ENCODE measurements at places on chromosomes 6 and 20.

- DNase-seq: no peak
Measured at GRCh38 chr6:98769546-98769945, 64.8 kb upstream of the POU3F2 start.

- no peak for DNase-seq
Measured at GRCh38 chr6:153392156-153392555, 261.1 kb upstream of the RGS17 start.

DNA sequence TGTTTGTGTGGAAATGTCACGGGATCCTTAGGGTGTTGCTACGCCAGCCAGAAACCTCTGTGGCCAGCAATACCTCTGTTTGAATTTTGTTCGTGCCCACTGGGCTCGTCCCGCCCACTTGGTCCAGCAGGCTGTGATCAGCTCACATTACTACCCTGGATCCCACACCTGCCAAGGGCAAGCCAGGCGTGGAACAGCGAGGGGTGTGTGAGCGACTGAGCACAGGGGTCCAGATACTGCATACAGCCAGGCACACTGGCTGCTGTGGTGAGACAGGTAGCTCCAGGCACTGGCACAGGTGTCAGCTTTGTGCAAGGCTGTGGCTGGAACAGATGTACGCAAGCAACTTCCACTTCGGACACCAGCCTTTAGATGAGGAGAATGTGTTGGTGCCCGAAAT, 718.9 kb downstream of the EPHA7 start:
- no peak for DNase-seq

GRCh38 chr6:10873374-10873773, 8.5 kb downstream of the GCM2 start:
- no peak for DNase-seq

GRCh38 chr6:111952821-111953540, 79.7 kb upstream of the FYN start:
- no peak for DNase-seq

DNA sequence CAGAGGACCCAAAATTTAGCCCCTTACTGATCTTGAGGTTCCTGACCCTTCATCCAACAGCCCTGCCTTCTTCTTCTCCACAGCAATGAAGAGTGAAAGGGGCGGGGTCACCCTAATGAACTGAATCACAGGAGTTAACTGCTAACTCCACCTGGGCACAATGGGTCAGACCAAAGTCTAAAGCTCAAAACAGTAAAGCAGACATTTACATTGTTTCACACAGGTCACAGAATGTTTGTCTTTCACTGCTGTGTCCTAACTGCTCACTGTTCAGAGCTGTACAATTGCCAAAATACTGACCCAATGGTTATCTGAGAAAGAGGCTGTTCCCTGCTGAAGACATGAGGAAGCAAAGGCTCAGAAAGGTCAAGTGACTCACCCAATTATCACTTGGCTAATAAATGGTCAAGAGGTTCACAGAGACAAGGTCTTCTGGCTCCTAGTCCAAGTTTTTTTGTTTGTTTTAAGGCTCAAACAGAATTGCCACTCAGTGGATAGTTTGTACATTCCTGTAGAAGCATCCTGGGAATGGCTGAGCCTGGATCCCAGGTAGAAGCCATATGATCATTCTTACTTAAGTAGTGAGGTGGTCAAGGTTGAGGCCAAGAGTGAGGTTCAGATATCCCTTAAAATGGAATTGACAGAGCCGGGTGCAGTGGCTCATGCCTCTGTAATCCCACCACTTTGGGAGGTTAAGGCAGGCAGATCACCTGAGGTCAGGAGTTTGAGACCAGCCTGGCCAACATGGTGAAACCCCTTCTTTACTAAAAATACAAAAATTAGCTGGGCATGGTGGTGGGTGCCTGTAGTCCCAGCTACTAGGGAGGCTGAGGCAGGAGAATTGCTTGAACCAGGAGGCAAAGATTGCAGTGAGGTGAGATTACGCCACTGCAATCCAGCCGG, 35.1 kb upstream of the FAM83C start:
- DNase-seq: no peak

DNA sequence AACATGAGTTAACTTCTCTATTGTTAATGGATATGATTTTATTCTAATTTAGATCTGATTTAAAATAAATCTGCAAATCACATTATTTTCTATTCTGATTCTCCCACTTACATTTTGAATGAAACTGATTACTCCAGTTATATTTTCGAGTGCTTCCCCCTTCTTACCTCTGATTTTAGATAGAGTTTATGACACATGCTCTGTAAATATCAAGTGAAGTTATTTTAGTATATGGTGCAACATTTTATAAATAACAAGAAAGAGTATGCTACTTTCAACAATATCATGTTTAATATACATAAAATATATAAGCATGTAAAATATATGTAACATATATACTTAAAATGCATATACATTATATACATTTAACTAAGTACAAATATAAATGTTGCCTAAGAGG, 38.9 kb downstream of the PLCB1 start:
- no peak for DNase-seq

- DNase-seq: no peak
Measured at GRCh38 chr6:130949553-130949952, 113.5 kb downstream of the EPB41L2 start.

DNA sequence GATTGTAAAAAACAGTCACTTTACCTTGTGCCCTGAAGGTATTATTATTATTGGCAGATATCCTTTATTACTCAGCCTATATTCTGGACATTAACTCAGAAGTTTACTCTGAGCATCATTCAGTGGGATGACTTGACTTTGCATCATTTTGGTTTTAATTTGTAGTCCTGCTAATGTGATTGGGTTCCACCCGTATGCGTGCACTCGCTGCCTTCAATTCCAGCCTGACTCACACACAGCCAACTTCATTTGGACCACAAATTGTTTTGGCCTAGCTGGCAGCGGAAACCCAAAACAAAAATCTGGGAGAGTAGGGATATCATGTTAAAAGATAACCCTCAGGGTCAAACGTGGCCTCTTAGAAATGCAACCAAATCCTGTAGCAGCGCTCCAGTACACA, 704.4 kb upstream of the SLC35B3 start:
- DNase-seq: no peak

DNA sequence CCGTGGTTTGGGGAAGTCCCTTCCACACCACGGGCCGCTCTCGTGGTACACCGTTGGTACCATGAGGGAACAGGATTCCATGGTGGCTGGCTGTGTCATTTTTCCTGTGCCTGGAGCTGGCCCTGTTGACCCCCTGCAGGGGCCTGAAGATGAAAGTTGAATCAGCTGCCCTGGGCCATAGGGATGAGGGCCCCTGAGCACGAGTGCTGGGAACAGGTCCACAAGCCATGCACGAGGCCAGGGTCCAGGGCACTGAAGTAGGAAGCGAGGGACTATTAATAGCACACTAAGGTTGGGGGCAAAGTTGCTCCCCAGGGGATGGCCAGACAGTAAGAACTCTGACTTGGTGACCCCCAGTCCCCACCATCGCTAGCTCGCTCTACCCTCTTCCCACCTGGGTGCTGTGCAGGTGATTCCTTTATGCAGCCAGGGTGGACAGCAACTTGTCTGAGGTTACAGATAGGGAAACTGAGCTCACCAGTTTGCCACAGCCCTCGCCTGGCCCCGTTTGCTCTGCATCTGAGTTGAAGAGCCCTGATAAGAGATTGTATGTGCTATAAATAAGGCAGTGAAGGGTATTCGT, 46.6 kb downstream of the SLC13A3 start:
- no peak for DNase-seq

Data from T-helper 2 cell treated with Interferon-gamma antibody and Interleukin-4, amounts not matched to agents 5 μg/mL and 100 μg/mL, for 36 hours (primary cell).